Stimulated activated CD8-positive, alpha-beta memory T cell treated with anti-CD3 and anti-CD28 coated beads, Interleukin-15, amount 100 ng/mL, for 24 hours (primary cell): ENCODE measurements at places on chromosomes 1 and 21.

GRCh38 chr1:171116676-171117075 is 26.0 kb downstream of the FMO3 start:
- no peak for DNase-seq

DNA sequence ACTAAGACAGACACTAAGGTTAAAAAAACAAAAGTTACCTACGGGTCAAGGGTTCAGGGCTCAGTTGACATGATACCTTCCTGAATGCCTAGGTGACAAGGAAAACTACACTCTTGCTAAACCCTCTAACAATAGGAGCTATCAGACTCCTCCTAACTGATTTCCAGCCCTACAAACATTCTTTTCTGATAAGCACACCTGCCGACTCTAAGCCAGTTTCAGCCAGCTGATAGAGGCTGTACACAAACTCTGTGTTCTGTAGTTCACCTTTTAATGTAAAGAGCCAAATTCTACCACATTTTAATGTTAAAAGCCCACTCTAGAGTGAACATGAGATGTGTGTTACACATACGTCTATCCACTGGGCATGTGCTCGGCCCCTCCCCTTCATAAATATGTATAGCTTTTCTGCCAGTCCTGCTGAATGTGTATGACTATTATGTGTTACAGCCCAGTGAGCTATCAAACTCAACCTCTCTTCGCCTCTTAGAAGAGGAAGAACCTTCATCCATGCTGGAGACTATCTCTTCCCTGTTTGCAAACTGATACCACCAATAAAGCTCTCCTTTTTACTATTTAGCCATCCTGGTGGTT is 40.0 kb upstream of the FAM163A start:
- no peak for DNase-seq

- DNase-seq = no peak
Observed at GRCh38 chr1:79197421-79197820, 190.9 kb upstream of the ADGRL4 start.

- DNase-seq = no peak
Observed at GRCh38 chr1:208230668-208231529, 13.3 kb downstream of the PLXNA2 start.

- DNase-seq = no peak
Observed at GRCh38 chr1:225713281-225713680, 60.4 kb upstream of the ENAH start.

- DNase-seq = no peak
Observed at GRCh38 chr1:187262731-187263130, 434.0 kb downstream of the PLA2G4A start.

- no peak for DNase-seq
Observed at GRCh38 chr1:38217316-38217715, 170.7 kb upstream of the POU3F1 start.

GRCh38 chr21:42652527-42653230 is 742 bp upstream of the PDE9A start:
- no peak for DNase-seq

GRCh38 chr1:31441970-31442647 is 29.1 kb downstream of the SERINC2 start:
- no peak for DNase-seq

- DNase-seq = no peak
Observed at GRCh38 chr21:42347601-42348327, 3.0 kb downstream of the TFF2 start.

DNA sequence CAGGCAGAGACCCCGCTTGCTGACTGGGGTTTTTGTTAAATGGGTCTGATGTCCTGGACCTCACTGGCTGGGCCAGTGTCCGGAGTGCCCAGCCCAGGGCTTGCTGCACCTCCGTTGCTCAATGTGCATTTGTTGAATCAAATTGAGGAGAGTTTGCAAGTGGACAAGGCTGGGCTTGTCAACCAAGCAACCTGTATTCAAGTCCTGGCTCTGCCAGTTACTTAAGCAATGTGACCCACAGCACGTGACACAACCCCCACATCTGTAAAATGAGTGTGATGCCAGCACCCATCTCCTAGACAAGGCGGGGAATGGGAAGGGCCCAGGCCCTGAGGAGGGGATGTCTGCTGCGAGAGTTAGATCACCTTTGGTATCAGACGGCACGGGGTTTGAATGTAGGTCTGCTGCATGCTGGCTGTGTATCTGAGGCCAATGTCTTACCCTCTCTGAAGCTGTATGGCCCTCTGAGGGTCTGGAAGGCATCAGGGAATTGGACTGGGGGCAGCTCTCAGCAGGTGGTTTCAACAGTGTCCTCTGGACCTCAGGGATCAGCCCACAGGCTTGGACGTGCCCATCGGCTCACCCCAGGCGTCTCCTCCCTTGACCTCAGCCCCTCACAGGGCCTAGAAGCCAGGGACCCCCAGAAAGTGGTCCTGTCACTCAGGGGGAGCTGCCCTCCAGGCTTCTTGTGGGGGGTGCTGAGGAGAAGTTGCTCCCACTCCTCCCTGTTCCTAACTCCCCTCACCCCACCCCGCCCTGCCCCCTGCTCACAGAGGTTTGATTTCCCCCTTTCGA is 51.0 kb upstream of the RUNX3 start:
- no peak for DNase-seq

DNA sequence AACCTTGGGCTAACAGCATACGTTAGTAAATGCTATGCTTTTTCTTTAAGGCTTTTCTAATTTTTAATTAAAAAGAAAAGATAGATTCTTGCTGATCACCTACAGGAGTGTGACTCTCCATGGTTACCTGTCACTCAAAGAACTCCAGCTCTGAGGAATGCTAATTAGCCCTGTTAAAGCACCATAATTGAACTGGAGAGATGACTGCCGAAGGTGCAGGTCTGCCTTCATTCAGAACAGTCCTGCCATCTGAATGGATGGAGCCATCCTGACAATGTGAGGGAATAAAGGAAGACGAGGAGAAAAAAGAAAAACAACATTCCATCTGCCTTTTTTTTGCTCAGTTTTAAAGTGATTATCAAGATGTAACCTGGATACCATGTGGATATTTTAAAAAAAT is 94.6 kb downstream of the ATP6V1G3 start:
- DNase-seq = no peak

- no peak for DNase-seq
Observed at GRCh38 chr1:2376261-2376741, 15.1 kb downstream of the MORN1 start.

DNA sequence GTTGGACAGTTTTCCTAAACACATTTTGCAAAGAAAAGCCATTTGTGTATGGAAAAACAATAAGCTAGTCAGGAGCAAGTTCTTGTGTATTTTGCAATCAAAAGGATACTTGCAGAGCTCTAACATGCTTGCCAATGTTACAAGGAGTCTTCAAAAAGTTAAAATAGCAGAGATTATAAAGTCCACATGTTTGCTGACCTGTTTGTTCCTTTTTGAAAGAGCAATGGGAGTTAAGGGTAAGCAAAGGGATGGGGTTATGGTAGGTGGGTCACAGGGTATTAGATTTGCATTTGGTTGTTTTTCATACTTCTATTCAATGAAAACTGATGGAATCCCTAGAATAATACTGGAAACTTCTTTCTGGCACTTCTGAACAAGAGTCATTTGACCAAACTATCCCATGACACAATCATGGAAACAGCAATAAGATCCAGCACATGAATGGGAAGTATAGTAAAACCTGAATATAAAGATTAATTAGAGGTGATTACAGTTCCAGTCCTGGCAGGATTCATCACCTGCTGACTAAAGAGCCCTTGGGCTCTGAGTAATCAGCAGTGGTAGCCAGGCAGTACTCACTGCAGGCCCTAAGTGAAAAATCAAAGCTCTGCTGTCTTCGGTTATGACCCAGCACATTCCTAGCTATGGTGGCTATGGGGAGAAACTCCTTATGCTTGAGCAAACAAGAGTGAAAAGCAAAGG is 27.1 kb upstream of the ZC3H11B start:
- no peak for DNase-seq

GRCh38 chr1:229191066-229191674 is 79.7 kb upstream of the RAB4A start:
- no peak for DNase-seq

DNA sequence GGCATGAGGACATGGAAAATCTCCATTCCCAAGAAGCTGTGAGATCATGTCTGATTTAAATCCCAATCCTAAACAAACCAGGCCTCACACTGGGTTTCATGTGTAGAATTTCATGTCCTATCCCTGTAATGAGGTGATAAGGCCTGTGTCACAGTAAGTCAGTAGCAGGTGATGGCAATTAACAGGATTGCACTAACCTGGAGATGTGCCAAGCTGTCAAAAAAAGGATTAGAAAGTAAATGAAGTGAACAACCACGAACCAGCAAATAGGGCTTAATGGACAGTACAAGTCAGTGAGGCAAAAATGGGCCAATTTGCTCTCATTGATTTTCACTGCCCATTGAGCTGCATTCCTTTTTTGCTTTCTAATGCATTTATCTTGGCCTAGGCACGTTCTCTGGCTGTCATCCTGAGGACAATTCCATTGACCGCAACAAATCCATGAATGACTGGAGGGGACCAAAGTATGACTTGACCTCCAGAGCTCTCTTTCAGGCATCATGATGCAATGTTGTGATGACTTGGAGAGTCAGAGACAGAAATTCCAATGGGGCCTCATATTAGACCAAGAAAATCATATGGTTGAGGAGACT is 673.6 kb upstream of the ADGRL2 start:
- no peak for DNase-seq

- DNase-seq = no peak
Observed at GRCh38 chr1:178060789-178061556, 32.9 kb upstream of the RASAL2 start.

- DNase-seq = no peak
Observed at GRCh38 chr1:155966135-155966534, 12.2 kb downstream of the ARHGEF2 start.

- DNase-seq = no peak
Observed at GRCh38 chr1:81329041-81329440, 471.7 kb upstream of the ADGRL2 start.

- no peak for DNase-seq
Observed at GRCh38 chr1:71245246-71245645, 164.4 kb upstream of the ZRANB2 start.

DNA sequence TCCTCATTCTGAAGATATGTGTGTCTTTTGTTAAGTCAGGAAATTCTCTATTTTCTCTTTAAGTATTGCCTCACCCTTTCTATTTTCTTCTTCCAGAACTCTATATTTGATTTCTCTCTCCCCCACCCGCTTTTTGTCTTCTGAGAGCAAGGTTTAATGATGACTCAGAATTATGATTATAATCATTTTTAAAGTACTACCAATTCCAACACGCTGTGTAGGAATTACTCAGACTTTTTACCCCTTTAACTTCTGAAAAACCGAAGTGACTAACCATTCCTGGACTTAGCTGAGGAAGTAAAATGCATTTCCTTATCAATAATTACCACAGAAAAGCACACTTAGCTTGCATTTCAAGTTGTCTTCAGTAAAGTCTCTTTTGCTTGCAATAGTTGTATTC is 20.8 kb upstream of the SCYL3 start:
- no peak for DNase-seq

GRCh38 chr1:212518188-212519054 is 85.7 kb downstream of the NENF start:
- no peak for DNase-seq

GRCh38 chr21:41958886-41959563 is 5.2 kb upstream of the C2CD2 start:
- DNase-seq = no peak

DNA sequence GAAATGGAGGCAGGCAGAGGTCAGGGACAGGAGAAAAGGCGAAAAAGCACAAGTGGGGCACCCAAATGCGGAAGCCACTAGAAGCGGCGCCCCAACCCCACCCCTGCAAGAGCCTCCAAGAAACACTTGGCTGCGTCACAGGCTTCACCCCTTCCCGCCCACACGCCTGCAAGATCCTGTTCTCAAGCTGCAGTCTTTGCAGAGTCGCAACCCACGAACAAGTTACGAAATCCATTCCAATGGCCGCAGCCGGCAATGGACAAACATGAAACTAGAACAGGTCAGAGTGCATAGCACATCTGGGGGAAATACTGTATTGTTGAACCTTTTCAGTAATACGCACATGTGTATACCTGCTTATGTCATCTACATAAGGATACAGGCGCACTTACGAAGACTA is 103.6 kb downstream of the PSMG1 start:
- DNase-seq = no peak

- DNase-seq = no peak
Observed at GRCh38 chr21:43934116-43934515, 69.1 kb downstream of the AGPAT3 start.

GRCh38 chr1:104238991-104239390 is 489.3 kb downstream of the AMY1C start:
- DNase-seq = no peak

DNA sequence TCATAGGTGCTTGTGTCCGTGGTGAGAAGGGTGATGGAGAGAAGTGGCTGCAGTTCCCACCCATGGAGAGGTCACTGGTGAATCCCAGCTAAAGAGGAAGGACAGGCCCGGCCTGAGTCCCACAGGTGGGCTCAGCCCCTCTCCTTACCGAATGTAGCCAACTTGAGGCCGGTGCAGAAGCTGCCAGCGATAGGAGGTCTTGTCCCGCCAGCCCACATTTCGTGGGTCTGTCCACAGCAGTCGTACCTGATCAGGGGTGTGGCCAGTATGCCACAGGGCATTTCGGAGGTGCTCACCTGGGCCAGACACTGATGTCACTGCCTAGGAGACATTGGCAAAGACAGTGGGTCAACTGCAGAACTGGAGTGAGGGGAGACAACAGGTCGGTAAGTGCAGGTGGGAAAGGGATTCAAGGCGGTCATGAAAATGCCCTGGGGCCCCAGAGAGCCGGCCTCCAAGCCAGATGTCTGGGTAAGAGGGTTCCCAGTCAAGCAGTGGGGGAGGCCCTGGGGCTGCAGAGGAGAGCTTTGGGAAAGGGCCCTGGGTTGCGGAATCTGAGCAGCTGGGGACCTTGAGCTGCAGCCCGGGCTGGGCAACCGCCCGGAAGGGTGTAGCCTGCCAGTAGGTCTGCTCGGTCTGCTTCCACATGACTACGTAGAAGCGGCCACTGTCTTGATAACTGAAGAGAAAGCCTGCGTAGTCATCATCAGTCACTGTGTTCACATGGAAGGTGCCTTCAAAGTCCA is 10.6 kb downstream of the THBS3 start:
- no peak for DNase-seq

GRCh38 chr21:36459098-36459497 is 20.8 kb downstream of the CLDN14 start:
- no peak for DNase-seq

DNA sequence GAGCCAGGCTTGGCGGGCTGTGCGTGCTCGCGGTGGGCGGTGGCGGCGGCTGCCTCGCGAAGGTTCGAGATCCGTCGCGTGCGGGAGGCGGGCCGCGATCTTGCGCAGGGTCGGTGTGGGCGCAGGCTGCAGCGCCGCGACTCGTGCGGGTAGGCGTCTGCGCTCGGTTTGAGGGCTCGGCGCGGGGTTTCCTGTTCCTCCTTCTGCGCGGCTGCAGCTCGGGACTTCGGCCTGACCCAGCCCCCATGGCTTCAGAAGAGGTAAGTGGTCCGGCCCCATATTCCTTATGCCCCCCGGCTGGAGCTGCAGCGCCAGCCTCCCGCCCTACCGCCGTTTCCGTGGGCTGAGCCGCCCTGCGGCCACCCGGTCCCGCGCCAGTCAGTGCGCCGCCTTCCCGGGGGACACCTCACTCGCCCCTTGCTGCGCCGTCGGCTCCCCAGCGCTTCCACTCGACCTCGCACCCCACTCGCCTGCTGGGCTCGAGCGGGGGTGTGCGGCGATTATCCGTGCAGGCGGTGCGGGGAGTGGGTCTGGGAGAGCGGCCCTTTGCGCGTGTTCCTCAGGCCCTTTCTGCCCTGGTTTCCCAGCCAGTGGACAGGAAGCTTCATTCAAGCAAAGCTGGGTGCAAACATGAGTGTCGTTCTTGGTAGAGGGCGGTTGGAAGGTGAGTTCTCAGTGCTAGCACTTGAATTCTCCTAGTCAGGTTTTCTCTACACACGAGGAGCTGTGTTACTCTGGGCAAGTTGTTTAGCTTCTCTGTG is at the start of gene CACYBP:
TSS of gene CACYBP (plus strand) at position 12 of the 761 bp plus-strand sequence. CDS start at position 246, 234 bp downstream.
- DNase-seq = no peak

- DNase-seq = no peak
Observed at GRCh38 chr1:87202922-87203655, 125.6 kb upstream of the LMO4 start.
